ENCODE measurements at places on chromosomes 7 and 10. TPM values are rescaled to one million over a fixed set of nuclear protein-coding genes. Genes with fewer than 3 reads are reported as not detected.

Gene SNX10
- 0.17 TPM for total RNA-seq

Gene C10orf67
- not detected for total RNA-seq

Gene GPRIN2
- total RNA-seq: not detected

Gene COL28A1
- total RNA-seq: 0.17 TPM

Gene NODAL
- not detected for total RNA-seq

Gene ANKRD61
- total RNA-seq: not detected

Gene VPS37D
- 1.8 TPM for total RNA-seq

Gene MBL2
- total RNA-seq: not detected

Gene ADAM22
- total RNA-seq: 0.30 TPM

Gene ADAM12
- 2.9 TPM for total RNA-seq

Gene ABCC2
- 0.17 TPM for total RNA-seq

Gene LBX1
- total RNA-seq: under 0.01 TPM

Gene ERVW-1
- not detected for total RNA-seq

Gene CALN1
- total RNA-seq: under 0.01 TPM

Gene FAM25A
- not detected for total RNA-seq

Gene WDFY4
- not detected for total RNA-seq

Gene MYH16
- total RNA-seq: under 0.01 TPM

Gene MKX
- 1.2 TPM for total RNA-seq

Gene HMX3
- total RNA-seq: not detected

Gene NKX6-2
- total RNA-seq: not detected

Gene RARRES2
- total RNA-seq: 11.9 TPM

Gene ACSM6
- total RNA-seq: not detected

Gene FGFR2
- 0.34 TPM for total RNA-seq

Gene IL15RA
- total RNA-seq: 6.1 TPM

Gene GIMAP2
- 0.15 TPM for total RNA-seq

Gene CCDC6
- total RNA-seq: 18.6 TPM

Gene FRMD4A
- 28.4 TPM for total RNA-seq

Gene PIP
- not detected for total RNA-seq
